ENCODE measurements at places on chromosomes 13 and 19.

DNA sequence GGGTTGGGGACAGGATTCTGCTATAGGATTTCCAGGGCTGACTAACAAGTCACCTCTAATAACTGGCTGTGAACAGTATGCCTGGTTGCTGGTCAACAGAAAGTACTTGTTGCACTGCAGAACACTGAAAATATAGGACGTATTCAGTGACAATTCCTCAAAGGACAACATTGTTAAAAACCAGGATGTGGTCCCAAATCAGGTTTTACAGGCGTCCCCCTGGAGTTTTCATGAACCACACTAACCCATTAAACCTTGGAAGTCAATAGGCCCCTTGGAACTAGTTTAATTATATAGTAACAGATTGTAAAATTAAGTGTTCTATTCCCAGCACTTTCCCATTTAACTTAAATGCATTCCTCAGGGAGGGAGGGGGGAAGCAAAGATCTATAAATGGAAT is 495.4 kb downstream of the TBC1D4 start:
- no peak for DNase-seq

DNA sequence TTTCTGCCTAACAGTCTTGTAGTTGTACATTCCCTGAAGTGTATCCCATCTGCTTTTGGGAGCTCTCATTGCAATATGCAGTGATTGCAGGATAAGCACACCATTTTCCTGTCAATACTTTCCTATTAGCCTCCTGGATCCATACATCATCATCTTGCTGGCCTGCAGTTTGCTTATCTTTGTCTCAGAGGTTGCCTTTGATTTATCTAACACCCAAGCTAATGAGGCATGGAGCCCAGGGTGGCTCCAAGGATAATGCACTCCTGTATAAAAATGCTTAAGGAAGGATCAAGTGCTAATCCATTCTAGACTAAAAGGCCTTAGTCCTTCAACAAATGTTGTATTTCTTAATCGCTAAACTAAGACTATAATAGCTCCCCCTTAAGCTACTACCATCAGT is 161.6 kb upstream of the OBI1 start:
- no peak for DNase-seq

- DNase-seq: no peak
These were observed 446 bp upstream of the ZNF83 start for GRCh38 chr19:52638601-52639000.

- no peak for DNase-seq
These were observed 4.7 kb upstream of the CBLC start for GRCh38 chr19:44772959-44773358.

- DNase-seq: no peak
These were observed 1256.6 kb upstream of the ATXN8OS start for GRCh38 chr13:68851026-68851425.

DNA sequence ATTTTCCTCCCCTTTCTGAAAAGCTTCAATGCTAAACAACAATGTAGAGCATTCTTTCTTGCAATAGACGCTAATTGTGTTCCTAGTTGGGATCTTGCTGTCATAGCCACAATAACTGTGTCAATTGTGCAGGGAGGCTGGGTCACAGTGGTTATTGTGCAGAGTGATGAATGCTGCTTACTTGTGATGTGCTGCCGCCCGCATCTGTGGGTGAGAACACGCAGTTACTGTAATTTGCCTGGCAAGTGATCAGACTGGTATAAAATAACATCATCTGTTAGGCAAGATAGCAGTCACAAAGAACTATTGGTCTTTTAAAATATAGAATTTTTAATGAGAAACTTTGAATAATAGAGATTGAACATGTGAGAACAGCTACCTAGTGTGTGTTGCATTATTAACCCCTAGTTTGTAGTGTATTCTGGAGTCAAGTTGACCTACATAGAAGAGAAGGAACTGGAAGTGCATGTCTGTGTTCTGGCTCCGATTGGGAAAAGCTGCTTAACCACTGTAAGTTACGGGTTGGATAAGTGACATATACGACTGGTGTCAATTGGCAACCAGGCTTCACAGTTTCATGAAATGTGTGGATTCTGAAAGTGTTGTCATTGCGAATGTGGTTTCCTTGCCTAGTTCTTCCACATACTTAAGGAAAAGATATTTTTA is 43.6 kb downstream of the SLAIN1 start:
- DNase-seq: no peak

DNA sequence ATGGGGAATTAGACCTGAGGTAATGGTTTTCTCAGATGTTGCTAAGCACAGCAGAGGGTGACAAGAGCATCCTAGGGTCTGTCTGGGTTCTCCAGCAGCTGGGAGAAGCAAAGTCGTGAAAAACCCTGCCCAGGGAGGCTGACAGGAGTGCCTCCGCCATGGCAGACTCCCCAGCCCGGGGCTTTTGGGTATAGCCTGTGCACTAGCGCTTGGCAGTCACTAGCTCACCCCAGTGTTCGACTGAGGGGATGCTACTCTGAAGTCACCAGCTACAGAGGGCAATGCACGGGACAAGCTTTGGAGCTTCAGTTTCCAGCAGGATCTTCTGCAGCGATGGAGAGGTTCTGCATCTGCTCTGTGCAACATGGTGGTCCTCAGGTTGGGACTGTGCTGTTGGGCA is 87.5 kb downstream of the ING1 start:
- DNase-seq: no peak

GRCh38 chr13:24271231-24271600 is 38.2 kb upstream of the C1QTNF9 start:
- DNase-seq: no peak

DNA sequence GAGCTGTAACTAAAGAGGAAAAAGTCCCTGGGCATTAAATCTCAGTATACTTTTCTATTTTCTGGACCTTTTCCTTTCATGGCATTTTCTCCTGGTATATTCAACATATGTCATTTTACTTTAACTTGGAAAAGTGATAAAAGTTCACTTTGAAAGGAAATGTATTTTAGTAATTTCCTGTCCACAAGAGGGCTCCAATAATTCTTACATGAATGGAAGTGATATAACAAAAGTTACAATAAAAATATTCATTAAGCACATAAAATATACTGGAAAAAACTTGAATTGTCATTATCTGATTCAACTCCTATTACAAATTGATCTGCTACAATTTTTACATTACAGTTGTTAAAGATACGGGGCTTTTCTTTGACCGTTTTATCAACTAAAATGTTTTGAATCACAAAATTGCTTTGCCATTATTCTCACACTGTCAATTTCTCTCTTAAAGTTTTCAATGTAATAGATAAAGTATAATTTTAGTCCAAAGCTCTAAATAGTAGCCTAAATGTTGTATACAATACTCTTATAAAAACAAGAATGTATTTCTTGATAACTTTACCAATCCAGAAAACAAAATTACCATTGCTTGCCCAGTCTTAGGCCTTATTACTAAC is 4.9 kb downstream of the UBL3 start:
- DNase-seq: no peak

GRCh38 chr13:25529425-25529824 is 157.7 kb downstream of the ATP8A2 start:
- no peak for DNase-seq

GRCh38 chr13:88112526-88112925 is 441.4 kb downstream of the SLITRK5 start:
- DNase-seq: no peak

- DNase-seq: no peak
These were observed 362.5 kb downstream of the TDRD3 start for GRCh38 chr13:60759499-60759898.

DNA sequence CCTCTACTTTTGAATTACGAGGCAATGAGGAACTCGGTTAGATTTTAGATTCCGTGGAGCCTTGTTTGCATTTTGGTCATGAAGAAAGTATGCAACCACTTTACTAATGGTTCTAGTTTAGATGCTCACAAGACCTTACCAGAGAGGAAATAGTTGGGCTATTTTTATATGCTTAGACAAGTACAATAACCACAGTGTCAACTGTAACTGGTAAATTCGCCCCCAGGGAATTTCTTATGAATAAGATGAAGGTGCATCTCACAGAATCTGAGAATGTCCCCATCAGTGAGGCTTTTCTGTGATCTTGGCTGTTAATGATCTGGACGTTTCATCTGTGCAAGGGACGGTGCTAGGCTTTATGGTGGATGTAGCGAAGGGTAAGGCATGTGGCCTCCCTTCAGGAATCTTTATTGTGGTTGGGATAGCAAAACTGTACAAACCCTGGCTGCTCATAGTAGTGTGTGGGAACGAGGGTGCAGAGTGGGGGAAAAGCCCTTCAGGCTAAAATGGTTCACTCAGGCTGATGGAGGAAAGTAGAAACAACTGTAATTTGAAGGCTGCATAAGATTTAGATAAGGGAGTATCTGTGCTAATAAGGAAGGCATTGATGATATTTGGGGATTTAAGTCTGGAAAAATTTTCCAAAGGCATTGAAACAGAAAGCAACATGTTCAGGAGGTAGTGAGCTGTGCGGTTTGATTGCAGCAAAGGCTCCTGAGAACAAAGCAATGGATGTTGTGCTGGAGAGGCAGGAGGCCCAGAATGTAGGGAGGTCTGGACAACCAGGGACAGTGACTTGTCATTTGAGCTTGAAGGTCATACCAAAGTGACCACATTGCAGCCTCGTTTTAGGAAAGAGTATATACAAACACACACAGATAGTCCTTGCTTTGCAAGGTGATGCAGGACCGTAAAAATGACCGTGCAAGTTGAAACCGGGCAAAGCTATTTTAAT is 28.4 kb downstream of the UBAC2 start:
- no peak for DNase-seq

DNA sequence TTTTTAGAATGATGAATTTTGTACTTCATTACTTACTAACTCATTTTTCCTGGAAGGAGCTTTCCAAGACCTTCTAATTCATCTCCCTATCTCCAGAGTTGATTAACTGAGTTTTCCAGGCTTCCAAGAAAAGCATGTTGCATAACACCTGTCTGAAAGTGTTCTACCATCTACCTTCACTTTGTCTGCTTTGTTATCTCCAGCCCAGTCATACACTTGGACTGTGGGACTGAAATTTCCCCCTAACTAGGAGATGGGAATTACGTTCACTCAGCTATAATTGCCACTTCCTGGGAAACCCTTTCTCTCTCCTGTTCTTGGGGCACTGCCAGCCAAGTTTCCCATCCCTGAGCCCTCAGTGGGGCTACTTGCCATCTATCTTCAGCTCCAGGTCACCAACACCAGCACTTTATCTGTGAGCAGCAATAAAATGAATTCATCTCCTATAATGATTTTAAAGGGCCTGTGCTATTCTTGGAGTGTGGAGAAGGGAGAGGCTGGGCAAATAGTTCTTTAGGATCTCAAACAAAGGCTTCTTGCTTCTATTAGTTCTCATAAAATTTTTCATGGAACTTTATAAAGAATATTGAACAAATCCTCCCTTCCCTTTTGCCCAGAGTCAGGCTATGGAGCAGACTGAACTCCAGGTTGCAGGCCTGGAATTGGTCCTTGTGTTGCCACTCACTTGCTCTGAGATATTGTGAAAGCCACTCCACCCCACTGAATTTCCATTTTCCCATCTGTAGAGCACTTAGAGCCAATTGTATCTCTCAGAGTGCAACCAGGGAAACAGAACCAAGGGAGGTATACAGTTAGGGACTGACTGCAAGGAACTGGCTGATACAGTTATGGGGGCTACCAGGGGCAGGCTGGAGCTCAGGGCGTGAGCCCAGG is 17.8 kb upstream of the ATP12A start:
- no peak for DNase-seq

- DNase-seq: no peak
These were observed 1.7 kb downstream of the TPRX2 start for GRCh38 chr19:47860602-47861297.
